ENCODE measurements at places on chromosomes 7 and 10.

- DNase-seq: no peak
Observed at GRCh38 chr7:78197447-78197846, 398.9 kb downstream of the PHTF2 start.

DNA sequence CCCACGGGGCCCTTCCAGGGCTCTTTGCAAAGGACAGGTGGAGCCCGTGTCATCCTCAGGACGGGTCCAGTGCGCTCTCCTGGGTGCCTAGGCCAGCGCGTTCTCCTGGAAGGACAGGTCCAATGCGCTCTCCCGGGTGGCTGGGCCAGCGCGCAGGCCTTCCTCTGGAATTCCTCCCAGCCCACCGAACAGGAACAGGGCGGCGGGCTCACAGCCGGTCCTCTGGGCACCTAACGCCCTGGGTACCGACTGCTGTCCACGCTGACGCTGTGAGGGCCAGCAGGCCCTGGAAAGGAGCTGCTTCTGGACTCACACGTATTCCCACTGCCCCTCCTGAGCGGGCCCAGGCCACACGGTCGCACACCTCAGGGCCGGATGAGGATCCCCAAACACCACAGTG lies 49.3 kb downstream of the STK32C start:
- no peak for DNase-seq

GRCh38 chr10:47396311-47396717 lies 12.2 kb upstream of the ZNF488 start:
- no peak for DNase-seq

GRCh38 chr10:30433306-30433729 lies 666 bp upstream of the MAP3K8 start:
- DNase-seq: peak; percentile 47

DNA sequence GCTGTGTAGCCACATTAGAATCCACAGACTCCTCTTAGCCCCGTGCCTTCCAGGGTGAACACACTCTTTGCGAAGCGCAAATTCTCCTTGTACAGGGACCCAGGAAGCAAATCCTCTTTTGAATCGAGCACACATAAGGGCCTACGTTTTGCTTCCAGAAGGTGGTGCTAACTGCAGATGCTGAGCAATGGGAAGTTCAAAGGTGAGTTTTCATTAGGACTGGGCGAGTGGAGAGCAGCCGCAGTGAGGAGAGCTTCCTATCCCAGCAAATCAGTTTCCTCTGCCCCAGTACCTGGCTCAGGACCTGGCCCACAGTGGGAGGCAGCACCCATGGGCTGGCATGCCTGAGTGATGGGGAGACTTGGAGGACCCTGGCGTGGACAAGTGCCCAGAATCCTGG lies 23.5 kb upstream of the GPR26 start:
- no peak for DNase-seq

GRCh38 chr7:76515999-76516443 lies 5.7 kb downstream of the UPK3B start:
- no peak for DNase-seq

GRCh38 chr10:59362959-59363381 lies 621 bp upstream of the FAM13C start:
- DNase-seq: no peak

- DNase-seq: no peak
Observed at GRCh38 chr7:114502454-114503254, 88.0 kb downstream of the FOXP2 start.

- DNase-seq: no peak
Observed at GRCh38 chr7:141920281-141920680, 4.1 kb downstream of the OR9A4 start.

DNA sequence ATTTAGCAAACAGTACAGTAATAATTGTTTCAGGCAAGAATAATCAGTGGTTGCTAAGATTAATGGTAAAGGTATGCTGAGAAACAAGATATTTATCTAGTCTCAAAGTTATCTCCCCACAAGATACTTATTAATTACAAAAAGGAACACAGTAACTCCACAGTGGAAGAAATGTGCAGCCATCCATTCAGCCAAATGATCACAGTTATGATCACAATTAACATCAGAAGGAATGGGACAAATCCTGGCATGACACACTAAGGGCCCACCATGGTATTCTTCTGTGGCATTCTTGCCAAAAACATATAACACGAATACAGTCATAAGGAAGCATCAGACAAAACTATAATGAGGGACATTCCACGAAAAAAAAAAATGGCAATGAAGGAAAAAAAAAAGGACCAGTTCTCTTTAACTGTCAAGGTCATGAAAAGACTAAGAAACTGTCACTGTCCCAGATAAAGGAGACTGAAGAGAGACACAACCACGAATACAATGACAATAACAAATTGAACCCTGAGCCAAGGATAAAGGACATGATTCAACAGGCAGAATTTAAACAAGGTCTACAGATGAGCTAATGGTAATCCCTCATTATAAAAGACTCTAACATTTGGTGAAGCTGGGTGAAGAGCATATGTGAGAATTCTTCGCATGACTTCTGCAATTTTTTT lies 20.9 kb downstream of the NUDCD3 start:
- no peak for DNase-seq

DNA sequence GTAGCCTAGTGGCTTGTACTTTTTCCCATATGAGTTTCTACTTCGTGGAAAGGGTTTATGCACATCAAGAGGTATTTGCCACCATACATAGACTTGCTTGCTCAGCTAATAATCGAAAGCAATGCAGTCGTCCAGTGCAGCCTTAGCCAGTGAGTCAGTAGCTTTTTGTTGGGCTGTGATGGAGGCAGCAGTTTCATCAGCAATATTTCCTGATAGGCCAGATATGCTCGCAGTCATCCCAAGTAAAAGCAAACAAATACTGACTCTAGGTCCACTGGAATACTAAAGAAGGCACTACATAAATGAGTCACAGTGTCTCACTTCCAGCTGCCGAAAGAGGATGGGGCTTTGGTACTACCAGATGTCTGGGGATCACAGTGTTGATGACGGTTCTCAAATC lies 2.1 kb upstream of the BNIP3 start:
- no peak for DNase-seq

- DNase-seq: no peak
Observed at GRCh38 chr10:60537697-60538096, 148.0 kb upstream of the ANK3 start.

GRCh38 chr7:73621168-73622063 lies 2.9 kb downstream of the MLXIPL start:
- DNase-seq: no peak

DNA sequence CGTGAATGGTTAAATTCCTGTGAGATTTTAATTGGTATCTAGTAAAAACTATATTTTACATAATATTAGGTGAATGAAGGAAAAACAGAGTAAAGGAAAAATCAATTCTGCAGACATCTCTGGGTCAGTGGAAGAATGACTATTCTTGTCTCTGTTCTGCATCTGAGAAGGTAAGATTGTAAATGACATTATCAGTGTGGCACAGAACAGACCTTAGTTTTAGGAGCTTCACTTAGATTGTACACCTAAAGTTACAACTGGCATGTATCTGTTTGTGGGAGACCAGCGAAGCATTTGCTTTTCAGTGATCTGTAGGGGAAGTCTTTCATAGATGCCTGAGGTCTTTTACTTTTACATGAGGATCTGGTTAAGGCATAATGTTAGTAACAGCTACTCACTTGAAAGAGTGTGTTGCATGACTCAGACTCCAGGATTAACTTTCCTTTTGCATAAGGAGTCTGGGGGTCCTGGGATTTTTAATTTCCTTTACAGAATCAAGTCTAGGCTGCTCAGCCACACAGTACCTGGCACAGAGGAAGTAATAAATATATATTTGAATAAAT lies 56.2 kb downstream of the JMJD1C start:
- no peak for DNase-seq

GRCh38 chr10:52635651-52636050 lies 136.9 kb downstream of the MBL2 start:
- no peak for DNase-seq

DNA sequence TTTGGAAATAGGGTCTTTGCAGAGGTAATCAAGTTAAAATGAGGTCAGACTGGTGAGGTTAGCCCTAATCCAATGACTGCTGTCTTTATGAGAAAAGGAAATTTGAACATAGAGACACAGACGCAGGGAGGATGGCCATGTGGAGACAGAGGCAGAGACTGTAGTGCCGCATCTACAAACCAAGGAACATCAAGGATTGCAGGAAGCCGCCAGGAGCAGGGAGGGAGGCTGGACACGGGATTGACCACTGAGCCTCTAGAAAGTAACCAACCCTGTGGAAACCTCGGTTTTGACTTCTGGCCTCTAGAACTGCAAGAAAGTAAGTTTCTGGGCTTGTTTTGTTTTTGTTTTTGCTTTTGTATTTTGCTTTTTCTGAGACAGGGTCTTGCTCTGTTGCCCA lies 68.4 kb upstream of the ADAM12 start:
- no peak for DNase-seq

DNA sequence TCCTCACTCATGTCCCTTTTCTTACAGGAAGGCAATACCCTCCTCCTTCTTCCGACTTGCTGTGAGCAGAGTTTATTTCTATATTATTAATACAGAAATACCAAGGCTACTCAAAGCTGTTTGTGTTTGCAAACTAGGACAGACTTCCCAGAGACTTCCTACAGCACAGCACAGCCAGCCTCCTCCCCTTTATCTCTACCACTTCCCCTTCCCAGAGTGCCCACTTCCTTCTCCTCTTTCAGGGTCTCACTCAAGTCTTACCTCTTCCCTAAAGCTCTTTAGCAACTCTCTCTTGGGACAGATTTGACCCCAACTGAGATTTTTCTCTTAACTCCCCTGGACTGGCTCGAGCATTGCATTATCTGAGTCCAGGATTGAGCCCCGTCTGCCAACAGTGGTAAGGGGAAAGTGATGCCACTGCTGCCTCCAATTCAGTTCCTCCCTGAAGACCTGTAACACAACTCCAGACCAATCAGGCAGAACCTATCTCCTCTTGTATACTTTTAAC lies 5.5 kb upstream of the LRGUK start:
- no peak for DNase-seq

DNA sequence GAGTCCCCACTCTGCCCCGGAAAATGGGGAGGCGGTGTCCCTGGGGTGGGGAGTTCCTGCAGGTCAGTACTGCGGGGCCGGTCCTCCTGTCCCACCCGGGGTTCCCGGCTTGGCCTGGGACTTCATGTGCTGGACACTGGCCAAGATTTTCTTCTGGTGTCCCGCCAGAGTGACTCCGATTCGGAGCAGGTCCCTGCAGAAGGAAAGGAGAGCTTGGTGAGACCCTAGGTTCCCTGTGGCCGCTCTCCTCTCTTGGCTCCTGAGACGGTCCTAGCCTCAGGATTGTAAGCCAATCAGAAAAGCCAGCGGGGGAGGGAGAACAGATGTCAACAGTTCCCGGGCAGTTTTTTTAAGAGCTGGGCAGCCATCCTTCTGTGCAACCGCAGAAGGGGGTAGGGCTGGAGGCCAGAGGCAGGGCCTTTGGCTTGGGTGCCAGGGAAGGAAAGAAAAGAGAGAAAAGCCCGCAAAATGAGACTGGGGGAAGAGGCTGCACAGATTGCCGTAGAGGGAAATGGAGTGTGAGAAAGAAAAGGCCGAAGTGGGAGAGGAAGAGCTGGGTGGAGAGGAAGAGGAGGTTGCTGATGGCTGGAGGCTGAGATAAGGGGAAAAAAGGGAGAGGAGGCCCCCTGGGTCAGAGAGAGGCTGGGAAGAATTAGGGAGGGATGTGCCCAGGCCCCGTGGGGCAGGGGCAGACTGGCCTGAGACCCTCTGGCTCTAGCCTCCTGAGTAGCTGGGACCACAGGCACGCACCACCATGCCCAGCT lies 23.7 kb downstream of the EPHB4 start:
- DNase-seq: peak; percentile 38

DNA sequence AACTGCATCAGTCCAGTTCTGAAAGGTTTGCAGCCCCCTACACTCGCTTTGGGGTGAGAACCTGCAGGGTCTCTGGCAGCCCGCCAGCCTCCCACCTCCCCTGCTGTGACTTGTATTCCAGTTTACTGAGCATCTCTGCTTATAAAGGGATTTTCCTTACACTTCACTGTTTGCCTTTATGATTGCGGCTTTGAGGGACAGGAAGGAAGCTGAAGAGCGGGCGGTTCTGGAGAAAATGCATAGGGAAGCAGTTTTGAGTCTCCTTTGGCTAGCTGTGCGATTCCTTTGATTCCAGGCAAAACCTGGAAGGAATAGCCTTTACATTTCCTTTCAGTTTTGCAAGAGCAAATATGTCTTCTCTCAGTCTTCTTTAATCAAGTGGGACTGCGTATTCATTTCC lies 65.0 kb upstream of the TRIM8 start:
- no peak for DNase-seq

DNA sequence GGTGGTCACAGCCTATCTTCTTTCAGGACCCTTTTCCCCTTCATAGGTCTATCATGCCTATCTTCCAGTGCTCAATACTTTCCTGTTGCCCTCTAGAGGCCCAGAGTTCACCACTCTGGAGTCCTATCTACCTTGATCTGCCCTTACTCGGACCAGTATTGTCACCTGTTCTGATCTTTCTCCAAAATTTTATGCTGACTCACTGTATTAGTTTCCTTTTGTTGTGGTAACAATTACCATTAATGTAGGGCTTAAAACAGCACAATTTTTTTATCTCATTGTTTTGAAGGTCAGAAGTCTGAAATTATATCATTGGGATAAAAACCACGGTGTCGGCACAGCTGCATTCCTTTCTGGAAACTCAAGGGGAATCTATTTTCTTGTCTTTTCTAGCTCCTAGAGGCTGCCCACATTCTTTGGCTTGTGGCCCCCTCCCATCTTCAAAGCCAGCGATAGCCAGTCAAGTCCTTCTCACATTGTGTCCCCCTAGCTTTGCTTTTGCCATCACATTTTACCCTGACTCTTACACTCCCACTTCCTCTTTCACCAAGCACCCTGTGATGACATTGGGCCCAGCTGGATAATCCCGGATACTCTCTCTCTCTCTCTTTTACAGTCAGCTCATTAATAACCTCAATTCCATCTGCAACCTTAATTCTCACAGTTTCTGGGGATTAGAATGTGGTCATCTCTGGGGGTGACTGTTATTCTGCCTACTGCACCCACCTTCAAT lies 54.6 kb downstream of the TFAM start:
- DNase-seq: no peak

DNA sequence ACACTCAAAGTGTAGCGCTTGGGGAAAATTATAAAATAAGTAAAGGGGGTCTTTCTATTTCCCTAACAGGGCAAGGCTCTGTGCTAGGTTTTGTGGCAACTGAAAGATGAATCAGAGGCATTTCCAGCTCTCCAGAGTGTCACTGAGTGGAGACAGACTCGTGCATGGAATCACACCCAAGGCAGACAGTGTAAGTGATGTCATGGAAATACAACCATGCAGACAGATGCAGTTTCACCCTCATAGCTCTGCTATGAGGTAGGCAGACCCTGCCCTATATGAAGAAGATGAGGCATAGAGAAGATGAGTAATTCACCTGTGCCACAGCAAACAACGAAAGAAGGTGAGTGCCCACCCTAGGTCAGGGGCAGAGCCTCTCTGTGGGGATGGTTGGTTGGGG lies 57.2 kb upstream of the PITRM1 start:
- DNase-seq: no peak

Measured in stimulated activated CD4-positive, alpha-beta T cell treated with anti-CD3 and anti-CD28 coated beads, Interleukin-4, amount 100 ng/mL, for 48 hours (primary cell).